ENCODE measurements at places on chromosomes 1 and 21. TPM values are rescaled to one million over a fixed set of nuclear protein-coding genes. Genes with fewer than 3 reads are reported as not detected.

GRCh38 chr1:20411196-20411980, 74.6 kb downstream of the CAMK2N1 start:
- DNase-seq = no peak

- no peak for DNase-seq
Measured at GRCh38 chr1:6601923-6602668, 573 bp downstream of the KLHL21 start.

GRCh38 chr1:223156343-223156742, 13.3 kb upstream of the TLR5 start:
- no peak for DNase-seq

GRCh38 chr21:36803816-36804439, 105.0 kb downstream of the SIM2 start:
- no peak for DNase-seq

Gene S1PR1
- total RNA-seq = 28.2 TPM

DNA sequence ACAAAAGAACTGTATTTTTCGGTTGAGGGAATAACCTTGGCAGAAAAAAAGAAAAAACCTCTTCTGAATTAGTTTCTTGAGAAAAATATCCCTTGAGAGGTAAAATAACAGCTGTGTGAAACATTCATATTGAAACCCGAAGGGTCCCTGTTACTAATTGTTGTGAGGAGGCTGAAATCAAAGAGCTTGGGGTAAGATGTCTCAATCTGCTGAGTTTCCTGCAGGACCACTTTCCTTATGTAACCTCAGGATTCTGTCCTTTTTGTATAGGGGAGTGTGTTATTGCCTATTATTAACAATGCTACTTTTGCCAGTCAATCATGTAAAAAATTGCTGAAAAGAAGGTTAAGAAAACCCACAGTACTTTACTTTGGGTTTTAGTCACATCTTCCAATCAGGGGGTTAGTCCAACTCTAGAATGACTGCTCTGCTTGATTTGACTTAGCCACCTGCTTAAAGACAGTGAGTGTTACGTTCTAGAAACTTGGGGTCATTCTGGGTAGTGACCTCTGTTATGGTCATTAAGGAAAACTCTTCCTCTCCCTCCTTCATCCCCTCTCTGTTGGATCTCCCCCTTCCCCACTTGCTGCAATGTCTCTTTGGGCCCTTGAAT, 138.8 kb downstream of the GIPC2 start:
- no peak for DNase-seq

DNA sequence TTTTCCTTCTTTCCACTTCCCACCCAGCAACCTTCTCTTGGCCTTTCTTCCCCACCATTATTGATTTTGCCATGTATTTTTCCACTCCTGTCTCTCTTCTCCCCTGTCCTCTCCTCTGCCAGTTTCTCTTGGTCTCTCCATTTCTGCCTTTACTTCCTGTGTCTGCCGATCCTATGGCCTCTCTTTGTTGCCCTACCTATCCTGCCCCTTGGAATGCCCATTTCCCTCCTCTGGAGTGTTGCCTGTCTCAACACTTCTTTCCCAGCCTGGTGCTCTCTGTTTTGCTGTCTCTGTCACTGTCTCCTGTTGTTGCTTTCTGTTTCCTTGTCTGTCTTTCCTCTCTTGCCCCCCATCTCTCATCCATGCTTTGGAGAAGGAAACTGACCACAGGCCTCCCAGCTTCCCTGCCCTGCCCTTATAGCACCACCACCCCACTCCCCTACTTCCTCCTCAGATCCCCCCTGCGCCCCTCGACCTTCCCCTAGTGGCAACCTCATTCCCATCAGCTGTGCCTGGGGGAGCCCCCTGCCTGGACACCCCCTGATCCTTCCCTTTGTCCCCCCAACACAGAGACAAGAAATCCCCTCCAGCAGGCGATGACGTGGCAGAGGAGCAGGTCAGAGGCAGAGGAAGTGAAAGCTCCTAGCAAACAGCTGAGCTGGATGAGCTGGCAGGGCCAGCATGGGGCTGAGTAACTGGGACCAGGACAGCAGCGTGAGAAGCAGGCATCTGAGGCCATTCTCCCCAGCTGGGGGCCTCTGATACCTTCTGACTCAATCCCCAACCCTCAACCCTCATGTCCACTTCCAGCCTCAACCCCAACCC, 6.6 kb upstream of the ETV3L start:
- DNase-seq = no peak

GRCh38 chr1:165560883-165561656, 17.3 kb downstream of the LRRC52 start:
- no peak for DNase-seq

Gene LHX4
- total RNA-seq = not detected

GRCh38 chr1:40840526-40841323, 21.4 kb downstream of the CITED4 start:
- DNase-seq = no peak

DNA sequence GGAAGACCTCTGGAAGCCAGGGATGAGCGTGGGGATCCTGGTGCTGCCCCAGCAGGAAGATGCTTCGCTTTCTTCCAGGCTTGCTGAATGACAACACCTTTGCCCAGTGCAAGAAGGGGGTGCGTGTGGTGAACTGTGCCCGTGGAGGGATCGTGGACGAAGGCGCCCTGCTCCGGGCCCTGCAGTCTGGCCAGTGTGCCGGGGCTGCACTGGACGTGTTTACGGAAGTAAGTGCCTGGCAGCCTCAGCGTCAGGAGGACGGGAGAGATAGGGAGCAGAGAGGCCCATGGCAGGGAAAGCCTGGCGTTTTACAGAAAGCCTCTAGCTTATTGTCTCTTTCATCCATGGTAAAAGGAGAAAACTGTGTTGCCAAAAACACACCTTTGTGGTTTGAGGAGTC, 23.5 kb downstream of the PHGDH start:
- no peak for DNase-seq

- no peak for DNase-seq
Measured at GRCh38 chr21:46320331-46320801, 3.3 kb downstream of the C21orf58 start.

Measured in breast epithelium (tissue), 4 donors.